ENCODE measurements at places on chromosomes 2 and 18. TPM values are rescaled to one million over a fixed set of nuclear protein-coding genes. Genes with fewer than 3 reads are reported as not detected.
A peak's percentile ranks its signal among the peaks of the same experiment; 100 is the strongest.

GRCh38 chr2:206084439-206084869 is 1.5 kb downstream of the INO80D start:
- peak; percentile 93 for DNase-seq

- peak; percentile 67 for DNase-seq
Observed at GRCh38 chr2:75292826-75293225, 93.5 kb upstream of the TACR1 start.

DNA sequence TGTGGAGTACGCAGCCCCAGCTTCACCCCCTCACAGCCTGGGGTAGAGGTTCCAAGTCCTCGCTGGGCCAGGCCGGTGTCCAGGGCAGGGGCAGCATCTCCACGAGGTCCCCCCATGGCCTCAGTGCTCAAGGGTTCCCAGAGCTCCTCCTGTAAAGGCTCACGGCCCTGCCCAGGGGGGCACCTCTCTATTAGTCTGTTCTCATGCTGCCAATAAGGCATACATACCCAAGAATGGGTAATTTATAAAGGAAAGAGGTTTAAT is 38.8 kb downstream of the TDRD15 start:
- no peak for DNase-seq

GRCh38 chr18:28161608-28162599 is 15.0 kb downstream of the CDH2 start:
- DNase-seq = peak; percentile 24

GRCh38 chr2:197878792-197879191 is 74.4 kb downstream of the PLCL1 start:
- DNase-seq = peak; percentile 51

- DNase-seq = no peak
Observed at GRCh38 chr2:86341470-86341869, 4.0 kb upstream of the REEP1 start.

GRCh38 chr2:230885463-230886130 is 20.9 kb downstream of the ITM2C start:
- DNase-seq = no peak

GRCh38 chr18:12009581-12010140 is 28.4 kb downstream of the IMPA2 start:
- no peak for DNase-seq

- no peak for DNase-seq
Observed at GRCh38 chr2:45218931-45219339, 209.7 kb upstream of the SIX2 start.

DNA sequence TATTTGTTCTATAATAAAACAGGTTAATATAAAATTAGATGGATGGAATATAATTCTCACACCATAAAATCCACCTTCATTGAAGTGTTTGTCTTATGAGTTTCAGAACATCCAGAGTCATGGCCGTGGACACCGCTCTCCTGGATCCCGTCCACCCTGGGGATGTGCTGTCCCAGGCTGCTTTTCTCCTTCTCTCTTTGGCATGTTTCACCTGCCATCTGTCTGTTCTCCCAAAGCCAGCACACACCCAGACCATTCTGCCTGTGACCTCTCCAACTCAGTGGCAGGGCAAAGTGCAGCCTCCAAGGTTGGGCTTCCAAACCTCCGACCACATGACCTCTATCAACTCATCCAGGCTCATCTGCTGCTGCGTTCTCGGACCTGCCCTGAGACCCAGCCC is 104.7 kb downstream of the MYT1L start:
- DNase-seq = no peak

DNA sequence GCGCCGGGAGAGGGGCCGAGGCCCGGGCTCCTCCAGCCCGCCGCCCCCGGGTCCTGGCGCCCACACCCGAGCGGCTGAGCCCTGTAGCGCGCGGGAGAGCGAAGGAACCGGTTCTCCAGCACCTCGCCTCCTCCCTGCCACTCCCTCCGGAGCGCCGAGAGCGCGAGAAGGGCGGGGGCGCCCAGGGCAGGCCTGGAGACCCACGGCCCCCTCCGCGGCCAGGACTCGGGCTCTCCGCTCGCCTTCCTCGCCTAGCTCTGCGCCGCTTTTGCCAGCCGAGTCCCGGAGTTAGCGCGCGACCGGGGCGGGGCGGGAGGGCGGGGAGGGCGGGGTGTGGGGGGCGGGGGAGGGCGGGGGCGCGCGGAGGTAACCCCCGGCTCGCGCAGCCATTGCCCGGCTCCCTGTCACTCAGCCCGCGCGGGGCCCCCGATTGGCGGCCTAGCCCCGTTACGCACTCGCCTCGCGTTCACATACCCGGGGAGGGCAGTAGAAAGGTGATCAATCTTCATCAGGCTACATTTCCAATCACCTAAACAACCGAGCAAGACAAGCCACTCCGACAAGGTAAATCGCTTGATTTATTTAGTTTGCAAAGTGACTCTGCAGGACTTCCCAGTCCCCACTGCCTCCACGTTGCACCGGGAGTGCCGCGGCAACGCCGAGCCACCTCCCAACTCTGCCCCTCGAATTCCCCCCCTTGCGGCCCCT is at the start of gene OTX1:
TSS of gene OTX1 (plus strand) at position 497 of the 708 bp plus-strand sequence. CDS start 2,161 bp downstream, outside the sequence.
- DNase-seq = peak; percentile 83

GRCh38 chr2:171404261-171404660 is 29.5 kb downstream of the METTL8 start:
- peak; percentile 69 for DNase-seq

GRCh38 chr2:4424153-4424552 is 720.8 kb downstream of the DCDC2C start:
- no peak for DNase-seq

- peak; percentile 24 for DNase-seq
Observed at GRCh38 chr18:27546991-27547390, 361.9 kb upstream of the CHST9 start.

GRCh38 chr2:218046238-218046637 is 22.8 kb upstream of the RUFY4 start:
- DNase-seq = no peak

- DNase-seq = peak; percentile 24
Observed at GRCh38 chr18:38243291-38243690, 677.7 kb upstream of the CELF4 start.

The MOCOS gene
- 69.1 TPM for total RNA-seq

The COLEC12 gene
- total RNA-seq = not detected

The GPR148 gene
- not detected for total RNA-seq

The ABCG8 gene
- not detected for total RNA-seq

The TSPYL6 gene
- total RNA-seq = not detected

The LRP2 gene
- 0.02 TPM for total RNA-seq

The TCF4 gene
- 5.1 TPM for total RNA-seq

The SPC25 gene
- 3.5 TPM for total RNA-seq

Data from MCF 10A (cell line).